Stimulated activated CD4-positive, alpha-beta T cell treated with anti-CD3 and anti-CD28 coated beads, Interleukin-4, amount 100 ng/mL, for 1 hour (primary cell): ENCODE measurements at places on chromosomes 4 and X.

DNA sequence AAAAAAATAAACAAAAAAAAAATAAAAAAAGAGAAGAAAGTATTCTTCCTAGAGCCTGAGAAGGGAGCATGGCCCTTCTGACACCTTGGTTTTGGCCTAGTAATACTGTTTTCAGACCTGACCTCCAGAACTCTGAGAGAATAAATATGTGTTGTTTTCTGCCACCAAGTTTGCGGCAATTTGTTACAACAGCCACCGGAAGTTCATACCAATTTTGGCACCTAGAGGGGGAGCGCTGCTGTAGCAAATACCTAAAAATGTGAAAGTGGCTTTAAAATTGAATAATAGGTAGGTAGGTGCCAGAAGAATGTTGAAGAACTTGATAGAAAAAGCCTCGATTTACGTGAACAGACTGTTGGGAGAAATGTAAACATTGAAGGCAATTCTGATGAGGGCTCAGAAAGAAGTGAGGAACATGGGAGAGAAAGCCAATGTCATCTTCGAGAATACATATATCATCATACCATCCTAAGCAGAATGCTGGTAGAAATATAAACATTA is 27.5 kb upstream of the SPACA5B start:
- DNase-seq = no peak

GRCh38 chrX:11196476-11196875 is 85.3 kb downstream of the HCCS start:
- no peak for DNase-seq

GRCh38 chrX:15906041-15906943 is 51.7 kb upstream of the AP1S2 start:
- DNase-seq = no peak

DNA sequence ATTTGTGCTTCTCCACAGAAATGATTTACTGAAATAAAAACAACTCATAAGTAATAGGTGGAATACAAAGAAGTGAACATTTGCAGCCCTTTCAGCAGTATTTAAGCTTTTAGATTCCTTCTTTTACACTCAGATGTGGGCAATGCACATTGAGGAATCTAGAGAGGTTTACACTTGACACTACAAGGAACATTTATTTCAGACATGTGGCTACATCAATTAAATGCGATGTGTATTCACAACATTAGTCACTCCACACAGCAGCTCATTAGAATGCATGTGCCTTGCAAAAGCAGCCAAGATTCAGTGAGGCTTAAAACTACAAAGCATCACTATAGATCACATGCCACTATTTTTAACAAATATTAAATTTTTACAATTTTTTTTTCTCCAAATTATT is 480.7 kb downstream of the INPP4B start:
- DNase-seq = no peak

- DNase-seq = no peak
These were observed 104.4 kb downstream of the STIM2 start for GRCh38 chr4:26964994-26965393.

DNA sequence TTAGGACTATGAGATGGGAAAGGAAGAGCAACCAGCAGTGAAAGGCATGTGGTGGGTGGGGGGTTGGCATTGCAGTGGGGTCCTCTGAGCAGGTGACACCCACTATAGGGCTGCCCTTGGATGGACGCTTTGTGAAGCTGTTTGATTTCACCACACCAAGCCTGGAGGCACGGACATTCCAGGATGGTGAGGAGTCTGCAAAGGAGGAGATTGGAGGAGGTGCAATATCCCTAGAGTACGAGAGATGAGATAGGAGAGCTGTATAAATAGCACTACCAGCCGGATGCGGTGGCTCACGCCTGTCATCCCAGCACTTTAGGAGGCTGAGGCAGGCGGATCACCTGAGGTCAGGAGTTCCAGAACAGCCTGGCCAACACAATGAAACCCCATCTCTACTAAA is 42.3 kb downstream of the SHOX start:
- no peak for DNase-seq

DNA sequence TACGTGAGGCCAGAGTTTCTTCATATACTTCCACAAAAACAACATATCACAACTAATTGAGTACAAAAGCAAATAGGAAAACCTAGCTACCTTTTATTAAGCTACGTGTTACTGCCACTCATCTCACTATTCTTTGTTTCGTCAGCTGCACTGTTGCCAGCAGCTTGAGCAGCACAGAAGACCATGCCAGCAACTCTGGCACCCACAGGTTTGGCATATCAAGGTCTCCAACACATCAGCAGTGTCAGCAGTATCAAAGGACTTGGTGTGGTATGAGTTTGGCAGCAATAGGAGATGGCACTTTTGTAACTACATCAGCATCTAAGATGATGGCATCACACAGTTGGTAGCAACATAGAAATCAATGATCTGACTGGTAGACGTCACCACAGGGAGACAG is 30.7 kb downstream of the CDKL2 start:
- DNase-seq = no peak

DNA sequence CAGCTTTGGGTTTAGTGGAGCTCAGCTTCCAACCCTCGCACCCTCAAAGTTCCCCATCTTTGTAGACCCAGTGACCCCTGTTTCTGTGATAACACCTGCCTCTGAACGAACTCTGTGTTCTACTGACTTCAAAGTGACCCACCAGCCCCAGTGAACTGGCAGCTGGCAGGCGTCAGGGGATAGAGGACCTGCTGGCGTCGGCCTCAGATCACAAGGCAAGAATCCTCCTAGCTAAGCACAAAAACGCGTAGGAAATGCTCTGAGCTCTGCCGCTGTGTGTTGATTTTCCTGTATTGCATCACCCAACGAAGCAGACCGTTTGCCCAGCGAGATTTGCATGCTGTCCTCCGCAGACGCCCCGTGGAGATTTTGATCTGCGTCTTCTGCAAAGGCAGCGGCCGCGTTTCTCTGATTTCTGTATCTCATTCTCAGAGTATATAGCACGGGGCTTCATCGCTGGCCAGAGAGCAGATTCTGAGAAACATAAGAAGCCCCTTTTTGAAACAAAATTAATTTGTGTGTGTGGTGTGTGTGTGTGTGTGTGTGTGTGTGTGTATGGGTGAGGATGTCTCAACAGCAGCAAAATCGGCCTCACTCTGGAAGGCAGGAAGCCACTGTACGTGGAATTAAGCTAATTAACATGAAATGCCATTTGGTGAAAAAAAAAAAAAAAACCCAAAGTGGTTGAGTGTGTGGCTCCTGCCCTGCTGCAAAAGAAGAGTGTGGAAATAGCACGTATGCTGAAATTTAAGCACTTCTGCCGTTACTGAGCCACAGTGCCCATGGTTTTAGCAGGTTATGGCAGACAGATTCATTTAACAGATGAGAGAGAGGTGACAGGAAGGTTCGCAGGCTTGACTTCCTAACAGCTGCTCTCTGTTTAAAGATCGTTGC is 29.2 kb upstream of the ASMTL start:
- peak; percentile 68 for DNase-seq

- DNase-seq = no peak
These were observed 9.6 kb downstream of the AMER1 start for GRCh38 chrX:64195862-64196261.

- DNase-seq = no peak
These were observed 29.9 kb downstream of the DOK7 start for GRCh38 chr4:3492741-3493719.

- no peak for DNase-seq
These were observed 91.4 kb upstream of the FAM241A start for GRCh38 chr4:112053825-112054350.

GRCh38 chr4:88008743-88009171 is 1.3 kb downstream of the PKD2 start:
- DNase-seq = no peak

DNA sequence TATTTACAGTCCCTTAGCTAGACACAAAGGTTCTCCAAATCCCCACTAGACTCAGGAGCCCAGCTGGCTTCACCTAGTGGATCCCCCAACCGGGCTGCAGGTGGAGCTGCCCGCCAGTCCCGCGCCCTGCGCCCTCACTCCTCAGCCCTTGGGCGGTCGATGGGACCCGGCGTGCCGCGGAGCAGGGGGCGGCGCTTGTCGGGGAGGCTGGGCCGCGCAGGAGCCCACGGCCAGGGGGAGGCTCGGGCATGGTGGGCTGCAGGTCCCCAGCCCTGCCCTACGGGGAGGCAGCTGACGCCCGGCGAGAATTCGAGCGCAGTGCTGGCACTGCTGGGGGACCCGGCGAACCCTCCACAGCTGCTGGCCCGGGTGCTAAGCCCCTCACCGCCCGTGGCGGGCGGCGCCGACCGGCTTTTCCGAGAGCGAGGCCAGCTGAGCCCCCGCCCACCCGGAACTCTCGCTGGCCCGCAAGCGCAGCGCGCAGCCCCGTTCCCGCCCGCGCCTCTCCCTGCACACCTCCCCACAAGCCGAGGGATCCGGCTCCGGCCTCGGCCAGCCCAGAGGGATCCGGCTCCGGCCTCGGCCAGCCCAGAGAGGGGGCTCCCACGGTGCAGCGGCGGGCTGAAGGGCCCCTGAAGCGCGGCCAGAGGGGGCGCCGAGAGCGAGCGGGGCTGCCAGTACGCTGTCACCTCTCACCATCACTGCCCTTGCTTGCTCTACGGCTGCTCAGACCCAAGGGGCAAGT is 39.4 kb downstream of the WFS1 start:
- peak; percentile 15 for DNase-seq

GRCh38 chr4:18816228-18816895 is 794.8 kb upstream of the LCORL start:
- no peak for DNase-seq

DNA sequence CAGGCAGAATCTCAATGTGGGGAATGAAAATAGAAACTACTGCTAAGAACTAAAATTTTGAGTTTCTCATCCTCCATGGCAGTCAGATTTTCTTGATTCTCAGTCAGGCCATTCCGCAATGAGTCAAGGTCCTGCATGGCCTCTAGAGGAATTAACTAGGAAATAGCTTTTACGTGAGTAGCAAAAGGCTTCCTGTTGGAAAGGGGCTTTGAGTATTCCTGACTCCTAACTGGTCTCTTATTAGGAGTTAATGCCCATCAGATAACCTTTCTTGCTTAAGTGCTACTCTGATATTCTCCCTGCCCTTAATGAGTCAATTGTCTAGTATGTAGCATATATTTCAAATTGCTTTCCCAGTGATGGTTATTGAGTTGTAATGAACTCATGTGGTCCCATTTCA is 65.7 kb upstream of the ARHGAP24 start:
- DNase-seq = no peak

- DNase-seq = no peak
These were observed 12.5 kb downstream of the RASGEF1B start for GRCh38 chr4:81459228-81459627.

GRCh38 chr4:110075083-110075738 is 123.2 kb downstream of the ELOVL6 start:
- DNase-seq = no peak

DNA sequence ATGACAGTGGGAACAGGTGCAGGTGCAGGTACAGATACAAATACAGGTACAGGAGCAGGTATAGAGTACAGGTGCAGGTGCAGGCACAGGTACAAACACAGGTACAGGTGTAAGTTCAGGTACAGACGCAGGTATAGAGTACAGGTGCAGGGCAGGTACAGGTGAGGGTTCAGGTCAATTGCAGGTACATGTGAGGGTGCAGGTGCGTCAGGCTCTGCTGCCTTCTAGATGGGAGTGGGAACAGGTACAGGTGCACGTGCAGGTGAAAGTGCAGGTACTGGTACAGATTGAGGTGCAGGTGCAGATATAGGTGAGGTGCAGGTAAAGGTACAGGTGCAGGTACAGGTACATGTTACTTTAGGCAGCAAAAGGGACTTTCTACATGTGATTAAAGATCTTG is 85.7 kb downstream of the CRLF2 start:
- no peak for DNase-seq
